A549 treated with dexamethasone at 1 μM for 4 hours (cell line): ENCODE measurements at places on chromosomes 4 and X. TPM values are rescaled to one million over a fixed set of nuclear protein-coding genes. Genes with fewer than 3 reads are reported as not detected.

The PNMA3 gene
- total RNA-seq, result 0.16 to 0.26 TPM (median 0.20 TPM) in 5 replicates

The ADAMTS3 gene
- not detected in 5 replicates for total RNA-seq

The TMSB15C gene
- 0.04 to 0.22 TPM (median 0.13 TPM) in 5 replicates for total RNA-seq

The UCP1 gene
- total RNA-seq, result 0.06 to 0.07 TPM (median 0.07 TPM) in 3 of 5 replicates, not detected in the others

The CLNK gene
- total RNA-seq, result not detected in 5 replicates

The FGF13 gene
- 0.05 to 0.06 TPM in 2 of 5 replicates, not detected in the others for total RNA-seq

The FRMPD4 gene
- total RNA-seq, result 0.02 to 0.07 TPM (median 0.05 TPM) in 5 replicates
